Spleen (tissue), 13 donors: ENCODE measurements at places on chromosomes 7 and 10. TPM values are rescaled to one million over a fixed set of nuclear protein-coding genes. Genes with fewer than 3 reads are reported as not detected.

- no peaks in the 10 kb centered on the region for H3K4me1 ChIP-seq
- no peaks in the 10 kb centered on the region for H3K36me3 ChIP-seq
- no peak for DNase-seq
- H3K27me3 ChIP-seq = peaks cover 3% of the 10 kb centered on the region
These were observed 21.5 kb upstream of the CRHR2 start for GRCh38 chr7:30703756-30704155.

DNA sequence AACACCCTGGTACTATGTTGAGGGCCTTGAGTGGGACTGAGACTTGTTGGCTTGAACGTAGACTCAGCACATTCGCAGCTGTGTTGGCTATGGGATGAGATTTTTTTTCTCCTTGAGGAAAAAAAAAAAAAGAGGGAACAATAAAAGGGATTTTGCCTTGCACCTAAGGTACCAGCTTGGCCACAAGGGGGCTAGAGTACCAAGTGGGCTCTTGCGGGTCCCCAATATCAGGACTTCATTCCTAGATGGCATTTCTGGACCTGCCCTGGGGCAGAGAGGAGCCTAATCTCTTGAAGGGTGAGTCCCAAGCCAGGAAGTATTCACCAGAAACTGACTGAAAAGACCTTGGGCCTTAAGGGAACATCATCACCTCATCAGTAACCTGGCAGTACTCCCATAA is 1083.6 kb upstream of the PHF14 start:
- no peaks in the 10 kb centered on the region for H3K4me1 ChIP-seq
- no peaks in the 10 kb centered on the region for H3K36me3 ChIP-seq
- H3K27ac ChIP-seq = no peak overlapping the region
- H3K4me3 ChIP-seq = no peak overlapping the region
- DNase-seq = peak; percentile 17

DNA sequence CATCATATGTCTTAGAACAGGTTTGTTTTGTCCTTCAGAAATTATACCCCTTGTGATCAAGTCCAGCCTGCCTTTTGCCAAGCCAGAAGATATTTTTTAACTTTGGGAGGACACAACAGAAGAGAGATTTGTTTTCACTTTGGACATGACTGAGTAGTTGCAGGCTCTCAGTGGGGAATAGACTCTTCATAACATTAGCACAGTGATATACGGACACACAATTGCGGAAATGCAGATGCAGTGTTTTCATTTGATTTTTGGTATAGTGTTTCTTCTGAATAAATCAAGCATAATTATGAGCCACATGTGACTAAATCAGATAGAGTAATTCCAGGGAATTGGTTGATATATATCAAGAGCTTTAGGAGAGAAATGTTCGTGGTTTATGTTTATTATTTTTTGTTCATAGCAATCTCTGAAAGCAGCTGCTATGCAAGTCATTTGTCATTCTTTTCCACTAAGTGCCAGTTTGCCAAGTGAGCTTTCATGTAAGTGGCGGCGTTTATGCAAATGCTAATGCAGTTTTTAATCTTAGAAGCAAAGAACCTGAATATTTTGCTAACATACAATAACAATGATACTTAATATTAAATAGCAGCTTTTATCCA is 69.6 kb upstream of the HDAC9 start:
- H3K4me3 ChIP-seq = no peak overlapping the region
- no peaks in the 10 kb centered on the region for H3K27me3 ChIP-seq
- H3K4me1 ChIP-seq = peaks cover 17% of the 10 kb centered on the region
- DNase-seq = no peak

GRCh38 chr7:2863461-2864066 is 19.5 kb upstream of the GNA12 start:
- H3K27ac ChIP-seq = peak overlapping the region; percentile 92
- peaks cover 19% of the 10 kb centered on the region for H3K4me1 ChIP-seq
- H3K27me3 ChIP-seq = no peaks in the 10 kb centered on the region
- no peaks in the 10 kb centered on the region for H3K36me3 ChIP-seq

Gene LGI1
- total RNA-seq = not detected
